ENCODE measurements at places on chromosomes 2 and 18.

DNA sequence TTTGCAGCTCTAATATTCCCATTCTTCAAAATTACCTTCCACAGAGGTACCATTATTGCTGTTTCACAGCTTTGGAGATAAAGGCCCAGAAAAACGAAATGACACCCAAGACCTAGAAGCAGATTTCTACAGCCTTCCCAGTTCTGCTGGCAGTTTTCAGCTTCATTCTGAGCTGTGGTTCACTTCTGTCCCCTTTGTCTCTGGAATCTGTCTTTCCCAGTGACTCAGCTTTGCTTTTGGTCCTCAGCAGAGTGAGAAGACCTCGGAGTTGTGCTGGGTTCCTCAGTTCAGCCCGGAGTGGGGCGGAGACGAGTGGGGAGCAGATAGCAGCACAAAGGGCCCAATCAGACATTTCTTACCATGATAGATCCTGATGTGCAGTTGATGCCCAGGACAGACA, 180.7 kb upstream of the CXCR4 start:
- no peak for DNase-seq

- peak; percentile 87 for DNase-seq
Measured at GRCh38 chr2:11746376-11746806, at the start of gene LPIN1. LPIN1 (plus strand) TSS chr2:11746632; CDS start chr2:11765542, 18,910 bp downstream.

- no peak for DNase-seq
Measured at GRCh38 chr18:62505669-62506494, 16.9 kb upstream of the ZCCHC2 start.

- peak; percentile 65 for DNase-seq
Measured at GRCh38 chr2:23532391-23533337, 147.7 kb downstream of the KLHL29 start.
